ENCODE measurements at places on chromosomes 2 and 18.

DNA sequence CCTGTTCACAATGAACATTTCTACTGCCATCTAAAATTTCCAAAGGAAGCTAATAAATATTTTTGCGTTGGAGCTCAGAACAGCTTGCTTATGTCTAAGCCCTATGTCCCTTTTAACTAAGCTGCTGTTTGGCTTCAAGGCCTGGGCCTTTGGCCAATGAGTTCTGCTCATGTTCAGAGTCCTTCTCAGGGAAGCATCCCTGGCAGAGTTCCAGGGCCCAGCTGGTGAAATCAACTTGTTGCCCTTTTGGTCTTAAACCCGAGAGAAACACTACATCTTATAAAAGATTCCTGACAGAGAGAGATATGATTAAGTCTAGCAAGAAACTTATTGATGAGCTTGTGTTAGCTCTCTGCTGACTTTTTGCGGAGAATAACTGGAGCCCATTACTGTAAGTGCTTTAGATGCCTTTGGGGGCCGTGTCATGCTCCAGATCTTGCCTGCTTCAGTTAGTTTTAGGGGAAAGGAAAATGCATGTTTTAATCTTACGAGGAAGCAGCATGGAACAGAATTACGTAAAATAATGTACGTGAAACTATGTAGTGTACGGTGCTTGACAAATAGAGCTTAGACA, 102.5 kb upstream of the NOSTRIN start:
- no peak for DNase-seq

DNA sequence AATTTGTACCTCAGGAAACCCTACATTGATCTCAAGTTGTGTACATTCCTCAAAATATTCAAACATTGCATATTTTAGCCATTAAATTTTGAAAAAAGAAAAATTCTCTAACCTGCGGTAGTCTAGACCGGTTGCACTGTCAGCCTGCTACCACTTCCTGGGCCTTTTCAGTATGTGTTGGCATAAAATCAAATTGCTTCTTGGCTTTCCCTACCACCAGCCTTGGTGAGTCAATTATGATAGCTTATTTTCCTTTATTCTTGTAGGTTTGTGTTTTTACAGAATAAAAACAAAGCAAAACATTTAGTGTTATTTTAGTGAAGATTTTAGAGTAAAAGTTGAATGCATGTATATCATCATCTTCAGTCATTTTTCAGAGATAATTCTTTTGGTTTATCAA, 61.2 kb downstream of the FAM171B start:
- no peak for DNase-seq

GRCh38 chr2:80971-81736, 34.8 kb upstream of the FAM110C start:
- no peak for DNase-seq

- no peak for DNase-seq
These were observed 75.4 kb downstream of the CSRNP3 start for GRCh38 chr2:165544897-165545296.

GRCh38 chr2:101942851-101943250, 48.9 kb upstream of the IL1R2 start:
- no peak for DNase-seq

DNA sequence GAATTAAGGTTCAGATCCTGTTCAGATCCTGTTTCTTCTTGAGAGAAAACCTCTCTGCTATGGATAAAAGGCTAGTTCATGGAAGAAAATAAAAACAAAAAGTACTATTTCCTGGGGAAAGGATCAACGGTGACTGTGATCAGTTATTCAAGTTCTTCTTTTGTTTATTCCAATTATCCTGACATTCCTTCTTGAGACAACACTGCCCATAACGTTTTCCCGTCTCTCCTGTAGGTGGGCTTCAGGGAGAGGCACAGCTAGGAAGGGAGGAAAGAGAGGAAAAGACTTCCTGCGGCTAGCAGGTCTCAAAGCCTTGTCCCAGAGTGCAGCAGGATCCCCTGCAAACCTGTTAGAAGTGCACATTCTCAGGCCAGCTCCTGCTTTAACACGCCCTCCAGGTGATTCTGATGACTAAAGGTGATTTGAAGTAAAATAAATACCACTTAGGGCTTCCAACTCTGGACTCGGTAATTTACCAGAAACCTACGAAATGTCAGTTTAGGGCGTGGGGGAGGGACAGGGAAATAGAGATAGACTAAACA, 4.5 kb upstream of the FHL2 start:
- no peak for DNase-seq

- DNase-seq = peak; percentile 71
These were observed 46.9 kb downstream of the DNMT3A start for GRCh38 chr2:25294573-25295462.

GRCh38 chr2:120293096-120294007, 40.7 kb downstream of the RALB start:
- no peak for DNase-seq

DNA sequence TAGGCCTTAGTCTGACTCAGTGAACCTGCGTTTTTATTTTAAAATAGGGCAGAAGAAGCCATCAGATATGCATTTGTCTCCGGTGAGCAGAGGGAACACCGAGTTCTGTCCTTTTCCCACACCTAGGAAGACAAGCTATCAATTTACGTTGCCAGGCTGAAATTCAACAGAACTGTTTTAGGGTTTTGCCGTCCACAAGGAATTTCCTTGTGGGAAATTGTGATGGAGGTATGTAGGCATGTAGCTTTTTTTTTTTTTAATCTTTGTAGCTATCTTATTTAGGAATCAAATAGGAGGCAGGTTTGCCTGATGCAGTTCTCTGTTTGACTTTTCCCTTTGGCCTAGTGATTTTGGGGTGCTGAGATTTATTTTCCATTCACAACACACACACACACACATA, 62.0 kb upstream of the ASAP2 start:
- DNase-seq = no peak

DNA sequence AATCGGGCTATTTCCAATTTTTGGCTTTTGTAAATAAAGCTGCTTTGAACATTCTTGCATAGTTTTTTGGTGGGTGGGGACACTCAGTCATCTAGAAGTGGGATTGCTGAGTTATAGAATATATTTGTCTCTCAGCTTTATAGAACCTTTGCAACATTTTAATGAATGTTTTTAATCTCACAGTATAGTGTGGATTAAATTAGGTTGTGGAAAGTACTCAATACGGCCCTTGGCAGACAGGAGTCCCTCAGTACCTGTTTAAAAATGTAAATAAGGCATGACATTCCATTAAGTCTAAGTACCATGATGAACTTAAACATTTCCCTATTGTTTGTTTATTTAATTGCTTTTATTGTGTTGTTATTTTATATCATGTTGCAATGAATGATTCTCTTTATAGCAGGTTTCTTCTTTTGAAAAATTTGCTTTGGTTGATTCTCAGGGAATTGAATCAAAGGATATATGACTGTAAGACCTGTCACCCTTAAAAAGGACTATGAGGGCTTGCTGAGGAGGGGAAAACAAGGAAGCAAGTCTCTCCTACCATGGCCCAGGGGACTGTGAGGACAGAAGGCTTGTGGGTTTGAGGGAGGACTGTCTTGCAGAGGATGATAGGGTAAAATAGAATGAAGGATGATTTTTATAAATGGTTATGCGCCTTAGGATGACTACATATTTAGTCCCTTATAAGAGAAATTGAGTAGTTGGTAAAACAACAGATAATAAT, 165.1 kb downstream of the RPIA start:
- no peak for DNase-seq

DNA sequence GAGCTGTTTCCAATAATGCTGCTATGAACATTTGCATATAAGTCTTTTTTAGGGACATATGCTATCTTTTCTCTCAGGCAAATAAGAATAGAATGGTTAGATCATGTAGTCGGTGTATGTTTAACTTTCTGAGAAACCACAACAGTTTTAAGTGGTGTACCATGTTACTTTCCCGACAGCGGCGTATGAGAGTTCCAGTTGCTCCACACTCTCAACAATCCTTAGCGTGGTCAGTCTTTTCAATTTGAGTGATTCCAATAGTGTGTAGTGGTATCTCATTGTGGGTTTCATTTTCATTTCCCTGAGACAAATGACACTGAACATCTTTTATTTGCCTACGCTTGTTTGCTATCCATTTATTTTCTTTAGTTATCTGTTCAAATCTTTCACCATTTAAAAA, 149.5 kb downstream of the ACOXL start:
- no peak for DNase-seq

DNA sequence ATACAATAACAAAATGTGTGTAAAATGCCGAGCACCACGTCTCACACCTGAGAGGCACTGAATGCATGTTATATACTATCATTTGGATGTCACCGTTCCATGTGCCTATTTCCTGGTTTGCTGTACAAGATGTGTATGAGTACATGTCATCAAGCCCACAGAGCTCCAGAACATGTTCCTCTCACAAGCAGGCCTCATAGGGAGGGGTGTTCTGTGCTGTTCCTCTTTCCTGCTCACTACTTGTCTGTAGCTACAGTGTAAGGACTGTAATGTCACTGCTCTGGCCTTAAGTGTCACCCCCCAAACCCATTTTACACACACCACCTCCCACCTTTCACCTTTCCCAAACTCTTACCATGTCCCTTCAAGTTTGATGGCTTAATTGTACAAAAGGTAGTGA, 1.8 kb downstream of the AFF3 start:
- no peak for DNase-seq

- no peak for DNase-seq
These were observed 177.7 kb upstream of the ZC3H15 start for GRCh38 chr2:186308347-186308746.

DNA sequence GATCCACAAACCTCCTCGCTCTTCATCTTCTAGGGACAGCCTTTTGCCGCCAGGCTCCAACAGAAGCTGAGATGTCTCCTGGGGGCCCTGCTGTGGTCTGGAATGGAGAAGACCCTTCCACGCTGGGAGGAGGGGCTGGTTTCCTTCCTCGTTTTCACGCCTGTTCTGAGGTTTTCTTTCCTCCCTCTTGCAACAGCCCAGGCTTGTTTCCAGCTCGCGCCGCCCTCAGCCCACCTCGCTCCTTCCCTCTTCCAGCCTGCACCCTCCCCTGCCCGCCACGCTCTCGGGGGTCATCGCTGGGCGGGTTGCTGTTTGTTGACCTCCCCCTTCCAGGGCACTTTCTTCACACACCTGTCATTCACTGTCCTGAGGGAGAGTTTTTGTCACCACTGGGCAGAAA, 55.4 kb downstream of the VAPA start:
- no peak for DNase-seq

GRCh38 chr2:23993736-23994269, 16.1 kb upstream of the MFSD2B start:
- DNase-seq = no peak

DNA sequence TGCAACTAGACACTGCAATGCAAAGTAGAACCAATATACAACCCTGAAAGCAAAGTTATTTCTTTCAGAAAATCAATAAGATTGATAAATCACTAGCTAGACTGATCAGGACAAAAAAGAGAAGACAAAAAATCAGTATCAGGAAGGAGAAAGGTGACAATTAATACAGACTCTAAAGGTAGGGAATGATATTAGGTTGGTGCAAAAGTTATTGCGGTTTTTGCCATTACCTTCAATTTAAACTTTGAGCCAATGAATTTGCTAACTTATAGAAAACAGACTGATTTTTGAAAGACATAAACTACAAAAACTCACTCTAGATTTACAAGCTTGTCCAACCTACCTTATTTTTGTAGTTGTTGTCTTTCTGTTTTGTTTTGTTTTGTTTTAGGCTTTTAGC, 30.5 kb upstream of the MRPS9 start:
- DNase-seq = no peak

DNA sequence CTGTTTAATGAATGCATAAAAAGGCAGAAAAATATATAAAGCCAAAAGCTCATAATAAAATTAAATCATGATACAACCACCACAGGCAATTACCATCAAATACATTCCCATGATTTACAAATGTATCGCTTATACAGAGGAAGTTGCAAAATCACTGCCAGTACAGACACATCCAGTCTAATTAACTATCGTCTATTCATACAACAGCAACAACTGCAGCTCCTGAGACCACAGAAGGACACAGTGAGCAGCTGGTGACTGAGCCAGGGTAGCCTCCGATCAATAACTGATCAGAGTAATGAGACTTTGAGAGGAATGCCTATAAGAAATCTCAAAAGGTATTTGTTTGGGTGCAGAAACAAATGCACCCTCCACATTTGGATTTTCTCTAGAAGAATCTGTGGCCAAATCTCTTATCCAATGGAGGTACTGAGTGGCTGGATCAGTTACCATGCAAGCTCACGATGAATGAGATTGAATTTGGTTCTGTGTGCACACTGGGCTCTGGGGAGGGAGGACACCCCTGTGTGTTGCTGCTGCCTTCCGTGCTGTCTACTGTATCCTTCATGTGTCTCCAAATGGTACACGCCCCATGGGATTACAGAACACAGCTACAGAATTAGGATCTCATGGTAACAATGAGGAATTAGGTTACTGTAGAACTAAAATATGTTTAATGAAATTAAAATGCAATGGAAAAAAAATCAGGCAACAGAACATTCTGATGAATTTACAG, 119.6 kb downstream of the MBP start:
- DNase-seq = no peak

GRCh38 chr18:48919547-48919946, 31.2 kb downstream of the SMAD7 start:
- DNase-seq = no peak

- no peak for DNase-seq
These were observed 142.3 kb downstream of the ACOXL start for GRCh38 chr2:110874453-110875383.

GRCh38 chr18:75173125-75173432, 35.9 kb downstream of the PTGR3 start:
- no peak for DNase-seq

DNA sequence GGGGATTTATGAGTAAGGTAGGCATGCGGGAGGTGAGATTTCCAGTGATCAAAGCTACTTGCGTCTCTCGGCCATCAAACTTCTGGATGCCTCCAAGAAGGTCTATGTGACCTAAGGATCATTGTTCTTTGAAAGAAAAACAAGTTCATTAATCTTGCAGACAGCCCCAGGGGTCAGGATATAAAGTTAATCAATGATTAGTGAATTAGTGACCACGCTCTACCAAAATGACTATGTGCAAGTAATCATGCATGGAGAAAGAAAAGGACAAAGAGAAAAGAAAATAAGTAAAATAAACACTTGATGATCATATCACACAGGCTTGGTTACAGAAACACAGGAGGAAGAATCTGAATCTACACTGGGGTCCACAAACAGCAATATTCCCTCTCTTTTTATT, 42.5 kb upstream of the BCL11A start:
- DNase-seq = no peak

- no peak for DNase-seq
These were observed 103.4 kb upstream of the ITGA6 start for GRCh38 chr2:172323861-172324597.

All from NK-92 treated with Interleukin-12 subunit alpha and Interleukin-12 subunit beta, amount 100 ng/mL, for 24 hours (cell line).